Putamen (tissue), 1 donor: ENCODE measurements at places on chromosomes 12 and 14.

GRCh38 chr12:98401427-98401826 lies 114.0 kb upstream of the TMPO start:
- DNase-seq: no peak

DNA sequence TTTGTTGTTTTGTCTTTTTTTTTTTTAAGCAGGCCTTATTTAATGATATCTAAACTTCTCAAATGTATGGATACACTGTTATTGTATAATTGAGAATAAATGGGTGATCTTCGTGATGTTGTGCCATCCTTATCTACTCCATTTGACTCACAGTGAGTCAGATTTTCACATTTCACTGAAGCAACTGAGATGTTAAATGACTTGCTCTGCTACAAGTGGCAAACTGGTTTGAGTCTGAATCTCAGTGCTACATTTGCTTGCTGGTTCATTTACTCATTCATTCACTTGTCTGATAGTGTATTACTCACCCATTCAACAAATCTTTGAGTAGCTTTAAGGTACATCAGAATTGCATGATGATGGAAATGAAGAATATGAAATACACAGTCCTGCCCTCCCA lies 2.6 kb downstream of the KIAA0586 start:
- DNase-seq: no peak

DNA sequence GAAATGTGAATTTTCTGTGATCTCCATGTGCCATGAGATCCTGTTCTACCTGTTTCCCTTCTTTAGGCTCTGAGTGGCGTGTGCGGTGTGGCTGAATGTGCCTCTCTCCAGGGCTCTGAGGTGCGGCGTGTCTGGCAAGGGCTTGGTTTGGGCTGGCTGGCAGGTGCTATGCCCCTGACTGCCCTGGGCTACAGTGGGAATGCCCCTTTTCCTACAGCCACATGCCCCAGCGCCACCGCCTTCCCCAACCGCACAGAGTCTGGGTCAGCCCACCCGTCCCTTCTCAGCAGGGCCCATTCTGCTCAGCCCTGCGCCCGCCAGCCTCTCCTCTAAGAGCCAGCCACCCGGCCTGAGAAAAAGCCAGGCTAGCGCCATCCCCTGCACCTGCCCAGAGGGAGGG lies 24.7 kb downstream of the BTBD6 start:
- no peak for DNase-seq

DNA sequence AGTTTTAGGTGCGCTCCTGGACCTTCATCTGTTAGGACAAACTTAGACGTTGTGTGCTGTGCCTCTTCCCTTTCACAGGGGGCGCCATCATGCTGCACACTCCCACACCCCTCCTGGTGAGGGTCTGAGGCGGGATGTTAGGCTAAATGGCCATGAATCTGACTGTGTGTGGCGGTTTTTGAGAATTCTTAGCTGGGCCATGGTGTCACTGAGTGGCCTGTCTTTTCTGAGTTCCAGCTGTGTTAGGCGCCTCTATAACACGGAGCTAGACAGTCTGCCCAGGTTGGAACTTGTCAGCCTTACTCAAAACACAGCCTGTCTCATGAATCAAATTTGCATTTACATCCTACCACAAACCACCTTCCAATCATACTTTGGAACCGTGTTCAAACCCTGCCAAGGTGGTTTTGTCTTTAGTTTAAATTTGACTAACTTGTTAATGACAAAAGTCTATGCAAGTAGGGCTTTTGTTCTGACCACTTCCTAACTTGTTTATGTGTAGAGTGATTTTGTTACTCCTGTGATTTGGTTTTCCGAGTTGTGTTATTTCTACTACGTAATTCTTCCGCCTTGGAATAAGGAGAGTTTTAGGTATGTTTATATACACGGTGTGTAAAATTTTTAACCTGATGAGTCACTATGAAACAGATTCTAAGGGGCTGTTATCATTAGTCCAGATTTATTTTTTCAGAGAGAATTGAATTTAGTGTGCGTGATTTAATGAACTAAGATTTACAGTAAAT lies 19.6 kb downstream of the ACVR1B start:
- no peak for DNase-seq

DNA sequence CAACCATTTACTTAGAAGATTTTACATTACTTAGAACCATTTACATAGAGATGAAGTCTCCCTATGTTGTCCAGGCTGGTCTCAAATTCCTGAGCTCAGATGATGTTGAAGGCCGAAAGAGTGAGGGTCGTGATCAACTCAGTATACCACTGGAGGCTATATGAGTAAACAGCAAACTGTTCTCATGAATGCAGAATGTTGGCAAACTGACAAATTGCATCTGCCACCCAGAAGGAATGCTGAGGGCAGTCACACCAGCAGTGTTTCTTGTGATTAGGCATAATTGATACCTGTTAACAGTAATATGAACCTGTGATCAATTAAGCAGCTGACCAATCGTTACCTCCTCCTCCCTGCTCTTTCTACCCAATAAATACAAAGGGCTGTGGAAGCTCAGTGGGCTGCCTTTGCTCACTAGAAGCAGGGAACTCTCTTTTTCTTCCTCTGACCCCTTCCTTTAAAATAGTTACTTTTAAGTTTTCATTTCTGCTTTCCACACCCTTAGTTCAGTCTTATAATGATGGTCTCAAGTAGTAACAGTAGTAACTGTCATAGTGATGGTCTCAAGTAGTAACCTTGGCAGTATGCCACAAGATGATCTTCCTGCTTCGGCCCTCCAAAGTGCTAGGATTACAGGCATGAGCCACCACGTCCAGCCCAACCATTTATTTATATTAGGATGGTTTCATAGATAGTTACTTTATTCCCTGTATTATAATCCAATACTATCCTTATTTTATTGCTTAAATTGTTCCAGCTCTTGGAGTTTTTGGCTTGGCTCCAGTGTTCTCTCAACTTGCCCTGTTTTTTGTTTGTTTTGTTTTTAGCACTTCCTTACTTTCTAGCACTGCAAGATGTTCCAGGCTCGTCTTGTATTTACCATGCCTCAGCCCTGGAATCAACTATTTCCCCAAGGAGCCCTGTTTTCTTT lies 25.8 kb downstream of the LIMA1 start:
- DNase-seq: no peak

DNA sequence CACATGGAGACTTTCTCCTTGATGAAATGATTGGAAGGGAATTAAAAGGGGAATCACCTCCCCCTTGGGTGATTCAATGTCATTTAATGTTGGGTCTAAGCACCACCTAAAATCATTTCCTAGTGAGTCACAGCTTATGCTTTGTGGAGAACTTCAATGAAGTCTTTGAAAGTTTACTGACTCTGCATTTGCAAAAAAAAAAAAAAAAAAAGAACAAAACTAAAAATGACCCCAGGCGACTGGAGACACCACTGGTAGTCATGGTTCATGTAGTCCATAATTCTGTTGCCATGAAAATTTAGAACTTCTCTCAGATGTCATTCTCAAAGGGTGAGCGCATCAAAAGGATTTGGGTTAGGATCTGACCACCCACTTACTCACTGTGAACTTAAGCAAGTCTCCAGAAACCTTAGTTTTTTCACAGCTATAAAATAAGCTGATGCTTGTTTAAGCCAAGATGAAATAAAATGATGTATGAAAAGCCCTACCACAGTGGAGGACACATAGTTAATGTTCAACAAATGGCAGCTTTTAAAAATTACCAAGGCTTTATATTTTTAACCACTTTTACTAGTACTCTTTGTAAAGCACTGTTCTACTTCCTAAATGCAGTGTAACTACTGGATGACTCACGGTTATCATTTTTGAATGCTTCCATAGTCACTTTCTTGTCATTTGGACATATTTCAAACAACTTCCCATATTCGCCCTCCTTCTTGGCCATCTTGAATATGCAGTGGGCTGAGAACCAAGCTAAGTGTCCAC lies 18.1 kb upstream of the KSR2 start:
- DNase-seq: no peak

DNA sequence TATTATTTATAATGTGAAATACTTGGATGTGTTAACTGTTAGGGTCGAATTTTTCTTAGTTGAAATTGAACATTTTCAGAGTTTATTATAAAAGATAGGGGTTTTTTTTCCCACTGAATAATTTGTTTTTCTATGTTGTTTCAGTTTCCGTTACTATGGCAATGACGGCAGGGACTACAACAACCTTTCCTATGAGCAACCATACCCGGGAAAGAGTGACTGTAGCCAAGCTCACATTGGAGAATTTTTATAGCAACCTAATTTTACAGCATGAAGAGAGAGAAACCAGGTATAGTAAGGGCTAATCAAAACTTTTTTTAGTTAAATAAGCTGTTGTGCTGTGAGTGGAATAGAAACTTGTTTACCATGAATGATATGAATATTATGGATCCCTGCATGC lies 35.1 kb upstream of the BMAL2 start:
- no peak for DNase-seq

DNA sequence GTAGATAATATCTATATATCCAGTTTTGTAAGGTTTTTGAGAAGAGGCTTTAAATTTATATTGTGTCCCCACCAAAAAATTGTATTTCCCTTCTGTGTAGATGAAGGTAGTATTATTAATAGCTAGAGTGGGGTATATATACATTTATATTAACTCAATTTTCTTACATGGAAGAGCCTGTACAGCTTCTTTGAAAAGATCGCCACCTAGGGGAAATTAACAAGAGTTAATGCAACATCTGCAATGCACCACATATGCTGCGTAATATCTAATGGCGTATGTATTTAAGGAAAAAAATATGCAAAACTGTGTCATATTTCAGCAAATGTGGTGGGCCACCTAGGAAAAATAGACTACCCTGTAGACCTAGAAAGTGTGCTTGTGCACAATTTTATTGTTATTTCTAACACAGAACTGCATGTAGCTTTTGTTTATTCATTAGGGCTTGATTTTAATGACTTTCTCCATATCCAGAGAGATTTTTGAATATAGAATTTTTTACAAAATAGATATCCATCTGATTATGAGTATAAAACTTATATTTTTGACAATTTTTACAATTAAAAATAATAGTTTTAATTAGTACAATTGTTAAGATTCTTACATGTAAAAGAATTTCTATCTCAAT lies 14.0 kb downstream of the CCER1 start:
- no peak for DNase-seq

GRCh38 chr12:9634177-9634803 lies 26.6 kb upstream of the KLRB1 start:
- DNase-seq: no peak

DNA sequence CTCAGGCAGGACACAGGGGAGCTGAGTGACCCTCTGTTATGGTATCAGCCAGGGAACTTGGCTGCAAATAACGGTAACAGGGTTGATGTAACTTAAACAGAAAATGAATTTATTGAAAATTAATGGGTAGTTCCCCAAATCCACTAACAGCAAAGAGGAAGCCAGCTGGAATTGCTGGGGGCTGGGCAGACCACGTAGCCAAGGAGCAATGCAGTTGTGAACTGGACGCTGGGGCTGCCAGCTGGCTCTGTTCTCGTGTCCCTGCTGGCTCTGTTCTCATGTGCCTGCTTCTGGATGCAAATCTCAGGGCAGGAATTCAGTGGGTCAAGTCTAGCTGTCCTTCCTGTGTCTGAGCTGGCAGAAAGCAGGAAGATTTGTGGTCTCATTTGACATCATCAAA lies 1383.3 kb upstream of the TMEM132C start:
- DNase-seq: no peak

DNA sequence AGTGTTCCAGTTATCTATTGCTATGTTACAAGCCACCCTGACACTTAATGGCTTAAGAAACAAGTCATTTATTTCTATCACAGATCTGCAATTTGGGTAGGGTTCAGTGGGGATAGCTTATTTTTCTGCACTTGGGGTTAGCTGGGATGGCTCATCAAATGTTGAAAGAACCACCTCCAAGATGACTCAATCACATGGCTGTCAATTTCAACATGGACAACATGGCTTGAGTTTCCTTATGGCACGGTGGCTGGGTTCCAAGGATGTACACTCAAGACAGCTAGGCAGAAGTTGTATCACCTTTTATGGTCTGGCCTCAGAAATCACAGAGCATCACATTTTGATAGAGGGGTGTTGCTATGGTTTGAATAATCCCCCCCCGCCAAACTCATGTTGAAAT lies 24.5 kb upstream of the IGF1 start:
- DNase-seq: no peak

- DNase-seq: no peak
Observed at GRCh38 chr12:127245009-127245408, 1022.0 kb upstream of the TMEM132C start.

DNA sequence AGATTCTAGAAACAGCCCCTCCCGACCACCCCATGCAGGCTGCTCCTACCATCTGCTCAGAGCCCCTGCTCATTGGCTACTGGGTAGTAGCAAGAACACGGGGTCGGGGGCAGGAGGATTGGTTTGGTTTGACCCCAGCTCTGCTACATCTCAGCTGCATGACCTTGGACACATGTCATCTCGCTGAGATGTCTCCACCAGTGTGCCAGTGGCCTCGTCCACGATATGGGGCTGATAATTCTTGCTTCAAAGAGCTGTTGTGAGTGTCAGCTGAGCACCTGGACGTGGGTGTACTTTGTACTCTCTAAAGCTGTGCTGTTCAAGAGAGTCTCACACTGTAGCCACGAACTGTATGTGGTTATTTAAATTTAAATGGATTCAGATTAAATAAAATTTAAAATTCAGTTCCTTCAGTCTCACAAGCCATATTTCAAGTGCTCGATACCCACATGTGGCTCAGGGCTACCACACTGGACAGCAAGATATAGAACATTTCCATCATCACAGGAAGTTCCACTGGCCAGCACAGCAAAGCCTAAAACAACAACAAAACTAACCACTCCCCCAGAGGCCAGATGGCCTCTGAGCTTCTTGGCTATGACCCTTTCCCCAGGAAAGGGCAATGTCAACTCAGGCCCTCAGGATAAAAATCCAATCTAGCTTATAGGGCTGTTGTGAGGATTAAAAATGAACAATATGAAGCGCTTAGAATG lies 18.6 kb downstream of the LTBP2 start:
- no peak for DNase-seq

DNA sequence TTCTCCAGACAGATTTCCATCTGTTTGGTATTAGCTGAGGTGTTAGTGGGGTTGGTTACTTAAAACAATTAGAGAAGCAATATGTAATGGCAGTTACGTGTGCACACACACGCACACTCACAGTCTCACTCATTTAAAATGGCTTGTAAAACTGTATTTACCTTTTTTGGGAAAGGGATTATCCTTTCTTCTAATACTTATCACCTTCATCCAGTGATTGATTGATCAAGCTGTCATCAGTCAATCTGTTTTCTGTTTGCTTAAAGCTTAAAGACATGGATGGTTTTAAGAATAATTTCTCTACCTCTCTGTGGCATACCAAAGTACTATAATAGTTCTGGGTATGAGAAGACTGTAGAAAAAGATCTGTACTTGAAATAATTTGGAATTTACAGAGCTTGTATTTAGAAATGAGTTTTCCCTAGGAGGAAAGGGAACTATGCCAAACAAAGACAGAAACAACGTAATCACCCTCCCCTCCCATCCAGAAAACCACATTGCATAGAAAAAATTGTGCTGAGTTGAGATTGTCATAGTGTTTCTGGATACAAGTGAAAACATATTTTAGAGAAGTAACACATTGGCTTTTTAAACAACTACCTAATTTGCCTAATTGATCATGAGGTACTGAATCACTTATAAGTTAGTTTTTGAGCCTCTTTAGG lies 455.8 kb downstream of the PCNX1 start:
- no peak for DNase-seq

GRCh38 chr12:74415633-74416032 lies 122.0 kb upstream of the ATXN7L3B start:
- DNase-seq: peak; percentile 19
